ENCODE measurements at places on chromosomes 7 and 10. TPM values are rescaled to one million over a fixed set of nuclear protein-coding genes. Genes with fewer than 3 reads are reported as not detected.

Gene SDK1
- total RNA-seq = 0.47 TPM

Gene NPTX2
- total RNA-seq = 0.09 TPM

Gene LRIT1
- not detected for total RNA-seq

Gene UTF1
- total RNA-seq = not detected

Gene STOX1
- 2.6 TPM for total RNA-seq

Gene TAS2R41
- 0.25 TPM for total RNA-seq

All from liver (tissue), 10 donors.